ENCODE measurements at places on chromosomes 6 and 20.
A peak's percentile ranks its signal among the peaks of the same experiment; 100 is the strongest.

- DNase-seq = no peak
Measured at GRCh38 chr6:139429580-139430145, 55.2 kb upstream of the CITED2 start.

- DNase-seq = peak; percentile 69
Measured at GRCh38 chr20:49482621-49483017, at the start of gene KCNB1. Gene KCNB1 (minus strand): TSS chr20:49482668. CDS start chr20:49482480, 188 bp downstream.

GRCh38 chr6:83911278-83911677 is 51.8 kb downstream of the CYB5R4 start:
- DNase-seq = no peak

DNA sequence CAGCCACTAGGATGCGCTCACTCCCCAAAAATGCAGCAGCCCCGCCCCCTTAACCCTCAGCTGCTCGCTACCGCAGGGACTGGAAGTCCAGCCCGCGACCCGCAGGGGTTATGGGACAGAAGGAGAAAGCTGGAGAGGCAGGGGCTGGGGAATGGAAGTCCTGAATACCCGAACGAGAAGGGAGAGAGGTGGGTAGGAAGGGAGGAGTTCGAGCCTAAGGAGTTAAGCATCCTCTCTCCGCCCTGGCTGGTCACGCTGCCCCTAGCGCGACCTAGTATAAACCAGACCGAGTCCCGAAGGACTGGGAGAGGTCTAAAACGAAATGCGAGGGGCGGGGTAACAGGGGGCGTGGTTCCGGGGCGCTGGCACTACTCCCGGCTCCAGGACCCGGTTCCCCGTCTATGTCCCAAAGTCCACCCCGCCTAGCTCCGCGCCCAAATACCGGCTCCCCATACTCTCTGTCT is 448 bp upstream of the DDAH2 start:
- peak; percentile 93 for DNase-seq

- DNase-seq = no peak
Measured at GRCh38 chr20:39825950-39826349, 863.1 kb downstream of the MAFB start.
